Caco-2 (cell line): ENCODE measurements at places on chromosomes 1 and 21. TPM values are rescaled to one million over a fixed set of nuclear protein-coding genes. Genes with fewer than 3 reads are reported as not detected.

GRCh38 chr1:7993593-7994479 is 32.3 kb downstream of the ERRFI1 start:
- DNase-seq, result no peak

DNA sequence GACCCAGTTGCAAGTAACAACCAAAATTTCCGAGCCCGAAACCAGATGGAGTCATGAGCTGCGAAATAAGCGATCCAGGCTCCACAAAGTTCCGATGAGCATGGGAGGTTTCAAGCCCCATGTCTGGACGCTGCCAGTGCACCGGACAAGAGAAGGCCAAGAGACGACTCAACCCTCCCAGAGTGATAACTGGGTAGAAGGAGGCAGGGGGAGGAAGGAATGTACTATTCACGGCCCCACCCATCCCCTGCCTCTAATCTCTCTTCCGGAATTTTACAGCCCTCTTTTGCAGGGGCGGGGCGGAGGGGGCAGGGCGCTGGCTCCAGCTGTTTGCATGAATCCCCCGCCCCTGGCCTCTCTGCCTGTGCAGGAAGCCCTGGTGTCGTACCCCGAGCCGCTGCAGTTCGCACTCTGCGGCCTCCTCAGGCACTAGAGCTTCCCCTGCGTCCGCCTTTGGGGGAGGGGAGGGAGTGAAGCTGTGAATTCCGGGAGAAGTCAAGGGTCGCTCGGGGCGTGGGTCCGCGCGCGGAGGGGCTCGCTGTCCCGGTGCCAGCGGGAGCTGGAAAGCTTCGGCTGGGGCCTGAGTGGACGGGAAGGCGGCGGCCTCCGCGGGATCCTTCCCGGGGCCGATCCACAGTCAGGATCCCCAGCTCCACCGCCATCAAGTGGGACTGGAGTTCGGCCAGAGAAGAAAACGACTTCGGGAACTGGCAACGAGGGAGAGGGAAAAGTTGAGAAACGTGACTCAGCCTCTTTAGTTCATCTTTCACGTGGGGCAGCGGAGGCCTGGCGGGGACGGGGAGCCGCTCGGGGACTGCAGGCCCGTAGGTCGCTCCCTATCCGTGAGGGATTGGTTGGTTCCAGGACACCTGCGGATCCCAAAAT is 6.3 kb upstream of the PTP4A2 start:
- DNase-seq, result peak; percentile 94

DNA sequence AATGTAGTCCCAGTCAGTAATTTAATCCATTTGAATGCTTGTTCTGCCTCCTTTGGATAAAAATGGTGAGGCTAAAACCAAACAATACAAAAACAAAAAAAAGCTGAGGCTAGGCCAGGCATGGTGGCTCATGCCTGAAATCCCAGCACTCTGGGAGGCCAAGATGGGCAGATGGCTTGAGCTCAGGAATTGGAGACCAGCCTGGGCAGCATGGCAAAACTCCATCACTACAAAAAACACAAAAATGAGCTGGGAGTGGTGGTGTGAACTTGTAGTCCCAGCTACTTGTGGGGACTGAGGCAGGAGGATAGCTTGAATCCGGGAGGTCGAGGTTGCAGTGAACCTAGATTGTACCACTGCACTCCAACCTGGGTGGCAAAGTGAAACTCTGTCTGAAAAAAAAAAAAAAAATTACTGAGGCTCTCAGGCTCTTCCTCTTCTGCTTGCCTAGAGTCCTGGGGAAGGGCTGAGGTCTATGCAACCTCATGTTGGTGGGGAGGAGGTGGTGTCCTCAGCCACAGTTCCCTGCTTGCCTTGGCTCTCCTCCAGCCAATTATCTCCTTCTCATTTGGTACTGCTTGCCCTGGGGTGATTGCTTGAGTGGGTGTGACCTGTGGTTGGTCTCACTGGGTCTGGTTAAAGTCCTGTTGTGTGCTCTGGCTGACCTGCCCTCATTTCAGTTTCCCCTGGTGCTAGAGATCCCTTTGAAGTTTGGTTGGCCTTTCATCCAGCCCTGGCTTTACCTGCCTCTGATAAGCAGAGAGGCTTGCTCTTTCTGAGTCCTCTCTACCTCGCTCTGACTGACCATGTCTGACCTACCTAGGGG is 20.9 kb downstream of the S1PR1 start:
- DNase-seq, result no peak

- no peak for DNase-seq
These were observed 6.7 kb downstream of the IGSF8 start for GRCh38 chr1:160091666-160092223.

DNA sequence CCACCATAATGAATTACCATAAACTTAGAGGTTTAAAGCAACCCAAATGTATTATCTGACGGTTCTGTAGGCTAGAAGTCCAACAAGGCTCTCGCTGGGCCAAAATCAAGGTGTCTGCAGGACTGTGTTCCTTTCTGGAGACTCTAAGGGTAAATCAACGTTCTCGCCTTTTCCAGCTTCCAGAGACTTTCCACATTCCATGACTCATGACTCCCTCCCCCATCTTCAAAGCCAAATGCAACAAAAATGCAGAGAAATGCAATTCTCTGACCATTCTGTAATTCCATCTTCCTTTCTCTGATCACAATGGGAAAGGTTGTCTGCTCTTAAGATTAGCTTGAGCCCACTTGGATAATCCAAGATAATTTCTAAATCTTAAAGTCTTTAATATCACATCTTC is 287.1 kb downstream of the LTN1 start:
- DNase-seq, result no peak

GRCh38 chr1:235057385-235058306 is 71.0 kb downstream of the TOMM20 start:
- no peak for DNase-seq

DNA sequence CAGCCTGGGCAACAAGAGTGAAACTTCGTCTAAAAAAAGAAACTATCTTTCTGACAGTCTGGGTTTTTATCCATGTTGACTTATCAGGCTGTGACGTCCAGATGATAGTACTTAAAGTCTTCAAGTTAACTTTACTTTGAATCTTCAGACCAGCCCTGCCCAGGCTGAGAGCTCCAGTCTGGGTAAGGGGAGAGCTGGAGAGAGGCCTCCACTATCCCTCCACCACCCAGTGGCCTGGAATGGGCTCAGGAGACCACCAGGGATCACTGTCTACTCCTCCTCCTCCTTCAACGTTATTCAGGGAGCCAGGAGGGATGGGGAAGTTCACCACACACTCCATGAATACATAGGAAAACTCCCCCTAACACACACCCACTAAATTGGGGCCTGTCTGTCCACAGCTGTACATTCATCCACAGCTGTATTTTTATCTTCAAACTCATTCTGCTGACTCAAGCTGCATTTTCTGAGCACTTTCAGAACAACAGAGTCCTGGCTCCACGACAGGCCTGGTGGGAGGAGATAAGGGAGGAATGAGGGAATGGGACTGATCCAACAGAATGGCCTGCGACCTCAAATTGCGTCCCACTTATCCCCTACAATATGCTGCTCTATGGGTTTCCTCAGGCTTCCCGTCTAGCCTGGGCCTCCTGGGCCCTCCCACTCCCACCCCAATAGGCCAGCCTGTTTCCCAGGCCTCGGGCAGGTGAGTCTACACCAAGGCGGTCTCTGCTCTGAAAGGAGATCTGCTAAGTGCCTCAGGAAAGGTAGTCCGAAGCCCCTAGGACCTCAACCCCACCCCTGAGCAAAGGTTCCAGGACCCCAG is 1.8 kb downstream of the SLC45A3 start:
- no peak for DNase-seq

- DNase-seq, result no peak
These were observed 126.0 kb upstream of the UBE2U start for GRCh38 chr1:64077281-64077940.

DNA sequence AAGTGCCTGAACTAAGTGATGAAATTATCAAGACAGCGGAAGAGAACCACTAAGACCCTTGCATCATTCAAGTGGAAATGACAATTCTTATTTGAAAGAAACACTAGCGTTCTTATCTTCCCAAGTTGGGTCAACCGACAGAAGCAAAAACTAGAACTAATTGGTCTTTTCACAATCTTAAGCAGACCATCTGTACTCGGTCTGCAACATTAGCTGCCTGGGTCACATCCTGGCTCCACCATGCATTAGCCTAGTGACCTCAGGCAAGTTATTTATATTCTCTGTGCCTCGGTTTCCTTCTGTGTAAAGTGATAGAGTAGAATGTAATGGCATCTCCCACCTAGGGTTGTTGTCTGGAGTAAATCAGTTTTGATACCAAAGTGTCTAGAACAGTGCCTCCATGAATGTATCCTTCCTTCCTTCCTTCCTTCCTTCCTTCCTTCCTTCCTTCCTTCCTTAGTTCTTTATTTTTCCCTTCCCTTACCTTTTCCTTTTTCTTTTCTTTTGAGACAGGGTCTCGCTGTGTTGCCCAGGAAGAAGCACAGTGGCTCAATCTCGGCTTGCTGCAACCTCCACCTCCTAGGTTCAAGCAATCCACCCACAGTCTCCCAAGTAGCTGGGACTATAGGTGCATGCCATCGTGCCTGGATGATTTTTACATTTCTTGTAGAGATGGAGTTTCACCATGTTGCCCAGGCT is 6.0 kb downstream of the COLGALT2 start:
- DNase-seq, result no peak

GRCh38 chr1:19439464-19440171 is 45.7 kb downstream of the CAPZB start:
- peak; percentile 30 for DNase-seq

GRCh38 chr1:201332021-201332420 is 45.5 kb downstream of the TNNT2 start:
- no peak for DNase-seq

DNA sequence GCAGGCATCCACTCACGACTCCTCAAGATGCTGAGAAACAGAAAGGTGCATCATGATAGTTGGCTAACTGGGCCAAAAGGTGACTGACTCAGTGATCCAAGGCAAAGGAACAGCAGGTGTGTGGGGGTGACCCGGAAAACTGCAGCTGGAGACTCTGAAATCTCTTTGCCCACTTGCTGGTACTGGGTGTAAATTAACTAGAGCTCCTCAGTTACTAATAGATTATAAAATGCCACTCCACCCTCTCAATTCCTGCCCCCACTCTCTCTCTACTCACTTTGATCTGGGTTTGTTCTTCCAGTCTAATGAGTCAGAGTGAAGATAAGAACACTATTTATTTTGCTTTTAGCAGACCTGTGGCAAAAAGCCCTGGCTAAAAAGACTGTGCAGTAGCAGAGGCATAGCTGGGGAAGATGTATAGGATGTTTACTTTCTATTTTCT is 7.2 kb upstream of the PIGC start:
- DNase-seq, result peak; percentile 48

GRCh38 chr1:154802982-154803920 is 66.8 kb downstream of the KCNN3 start:
- no peak for DNase-seq

GRCh38 chr1:56948403-56949023 is 17.3 kb downstream of the C8B start:
- DNase-seq, result no peak

GRCh38 chr1:79312438-79312837 is 305.9 kb upstream of the ADGRL4 start:
- no peak for DNase-seq

- DNase-seq, result no peak
These were observed 240.3 kb upstream of the RAB4A start for GRCh38 chr1:229030630-229031029.

DNA sequence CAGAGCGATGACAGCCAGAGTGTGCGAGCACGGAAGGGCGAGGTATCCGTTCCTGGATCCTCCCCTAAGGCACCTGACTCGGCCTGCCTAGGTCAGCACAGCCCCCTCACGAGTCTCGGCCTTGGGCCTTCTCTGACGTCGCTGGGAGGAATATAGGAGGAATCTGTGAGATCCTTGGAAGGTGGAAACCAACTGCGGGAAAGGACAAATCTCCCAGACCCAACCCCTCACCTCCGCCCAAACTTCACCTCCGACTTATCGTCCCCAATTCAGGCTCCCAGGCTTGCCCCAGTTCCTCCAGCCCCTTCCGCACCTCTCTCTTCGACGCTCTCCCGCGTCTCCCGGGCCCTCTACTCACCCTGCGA is 494 bp downstream of the APH1A start:
- DNase-seq, result peak; percentile 43

DNA sequence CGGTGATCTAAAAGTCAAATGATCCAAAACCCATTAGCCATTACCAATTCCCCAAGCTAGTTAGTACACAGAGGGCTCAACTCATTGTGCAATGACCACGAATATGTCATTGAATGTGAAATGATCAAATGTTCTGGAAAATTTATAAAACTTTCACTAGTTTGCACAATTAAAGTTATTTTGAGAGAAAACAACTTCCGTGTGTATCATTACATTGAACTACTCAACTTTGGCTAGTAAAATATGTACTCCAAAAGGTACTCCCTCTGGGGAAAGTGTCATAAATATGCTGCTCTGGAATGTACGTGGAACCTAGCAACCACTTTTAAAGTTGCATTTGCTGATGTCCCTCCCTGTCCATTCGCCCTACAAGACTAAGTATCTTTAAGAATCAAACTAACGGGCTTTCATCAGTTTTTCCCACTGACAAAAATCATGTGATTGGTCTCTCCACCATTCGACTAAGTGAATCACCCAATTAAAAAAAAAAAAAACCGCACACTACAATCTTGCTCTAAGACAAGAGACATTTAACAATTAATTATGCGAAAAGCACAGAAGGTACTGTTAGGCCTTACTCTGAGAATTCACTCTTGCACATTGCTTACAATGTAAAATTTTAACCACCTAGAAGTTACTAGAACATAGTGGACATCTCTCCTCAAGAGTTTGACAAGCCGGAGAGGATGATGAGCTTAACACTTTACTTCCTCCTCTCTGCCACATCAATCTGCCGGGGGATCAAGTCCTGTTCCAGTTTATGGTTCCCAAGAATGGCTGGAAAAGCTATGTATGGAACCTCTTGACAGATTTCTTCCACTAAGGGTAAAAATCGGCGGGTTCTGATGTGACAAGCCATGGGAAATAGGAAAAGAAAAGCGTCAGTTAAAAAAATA is 1.2 kb downstream of the ACBD3 start:
- no peak for DNase-seq

- no peak for DNase-seq
These were observed 26.4 kb upstream of the CLIC6 start for GRCh38 chr21:34642211-34643075.

- DNase-seq, result no peak
These were observed 12.8 kb upstream of the MIXL1 start for GRCh38 chr1:226210571-226211176.

GRCh38 chr21:44752671-44753235 is 41.4 kb upstream of the TSPEAR start:
- no peak for DNase-seq

GRCh38 chr1:74324684-74325448 is 89.7 kb downstream of the TNNI3K start:
- DNase-seq, result no peak

CRYAA gene
- total RNA-seq, result not detected in 2 replicates

NUP210L gene
- 0.07 and 0.19 TPM in 2 replicates for total RNA-seq

CDC42 gene
- 240 and 251 TPM in 2 replicates for total RNA-seq

TDRD5 gene
- total RNA-seq, result 0.52 and 0.72 TPM in 2 replicates

OVAAL gene
- not detected in 2 replicates for total RNA-seq

VHLL gene
- total RNA-seq, result not detected in 2 replicates

KLHDC9 gene
- total RNA-seq, result 2.0 and 2.2 TPM in 2 replicates

KCNK2 gene
- total RNA-seq, result 0.18 and 0.49 TPM in 2 replicates

DYRK3 gene
- total RNA-seq, result 0.16 TPM in 1 of 2 replicates, not detected in the other

TRIM67 gene
- total RNA-seq, result 0.54 and 0.58 TPM in 2 replicates
